Putamen (tissue), 1 donor: ENCODE measurements at places on chromosomes 7 and 10.
A peak's percentile ranks its signal among the peaks of the same experiment; 100 is the strongest.

DNA sequence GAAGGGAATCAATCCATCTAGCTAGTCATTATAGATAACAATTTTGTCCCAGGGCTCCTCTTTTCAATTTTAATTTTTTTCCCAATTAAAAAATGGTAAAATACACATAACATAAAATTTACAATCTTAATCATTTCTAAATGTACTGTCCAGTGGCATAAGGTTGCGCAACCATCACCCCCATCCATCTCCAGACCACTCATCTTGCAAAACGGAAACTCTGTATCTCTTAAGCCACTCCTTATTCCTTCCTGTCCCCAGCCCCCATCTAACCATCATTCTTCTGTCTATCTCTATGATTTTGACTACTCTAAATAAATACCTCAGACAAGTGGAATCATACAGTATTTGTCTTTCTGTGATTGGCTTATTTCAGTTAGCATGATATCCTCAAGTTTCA is 46.1 kb upstream of the RAB18 start:
- DNase-seq = no peak

DNA sequence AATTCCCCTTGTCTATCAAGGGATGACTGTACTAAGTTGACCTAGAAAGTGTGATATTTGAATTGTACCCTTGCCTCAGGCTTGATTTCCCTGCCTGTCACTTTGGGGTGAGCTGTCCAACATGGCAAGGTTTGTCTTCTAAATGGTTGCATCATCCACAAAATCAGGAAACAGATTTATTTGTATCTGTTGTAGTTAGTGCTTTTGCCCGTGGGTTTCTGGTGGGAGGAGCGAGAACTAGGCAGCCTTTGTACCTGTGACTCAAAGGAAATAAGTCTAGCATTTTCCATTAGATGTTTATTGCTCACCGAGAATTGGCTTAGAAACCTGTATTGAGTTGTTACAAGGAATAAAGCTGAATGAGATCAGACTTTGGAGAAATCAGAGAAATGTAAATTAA is 650.8 kb downstream of the LRMDA start:
- DNase-seq = no peak

DNA sequence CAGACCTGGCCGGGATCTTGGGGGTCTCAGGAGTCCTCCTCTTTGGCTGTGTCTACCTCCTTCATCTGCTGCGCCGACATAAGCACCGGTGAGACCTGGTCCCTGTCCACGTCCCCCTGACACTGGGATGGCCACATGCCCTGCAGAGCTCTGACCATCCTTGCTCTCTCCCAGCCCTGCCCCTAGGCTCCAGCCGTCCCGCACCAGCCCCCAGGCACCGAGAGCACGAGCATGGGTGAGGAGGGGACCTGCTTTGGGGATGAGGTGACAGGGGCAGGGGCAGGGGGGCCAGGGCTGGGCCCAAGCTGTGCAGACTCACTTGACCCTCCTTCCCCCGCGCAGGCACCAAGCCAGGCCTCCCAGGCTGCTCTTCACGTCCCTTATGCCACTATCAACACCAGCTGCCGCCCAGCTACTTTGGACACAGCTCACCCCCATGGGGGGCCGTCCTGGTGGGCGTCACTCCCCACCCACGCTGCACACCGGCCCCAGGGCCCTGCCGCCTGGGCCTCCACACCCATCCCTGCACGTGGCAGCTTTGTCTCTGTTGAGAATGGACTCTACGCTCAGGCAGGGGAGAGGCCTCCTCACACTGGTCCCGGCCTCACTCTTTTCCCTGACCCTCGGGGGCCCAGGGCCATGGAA is 959 bp downstream of the PVRIG start:
- DNase-seq = no peak

GRCh38 chr10:130425881-130426435 is 289.8 kb downstream of the GLRX3 start:
- DNase-seq = no peak

DNA sequence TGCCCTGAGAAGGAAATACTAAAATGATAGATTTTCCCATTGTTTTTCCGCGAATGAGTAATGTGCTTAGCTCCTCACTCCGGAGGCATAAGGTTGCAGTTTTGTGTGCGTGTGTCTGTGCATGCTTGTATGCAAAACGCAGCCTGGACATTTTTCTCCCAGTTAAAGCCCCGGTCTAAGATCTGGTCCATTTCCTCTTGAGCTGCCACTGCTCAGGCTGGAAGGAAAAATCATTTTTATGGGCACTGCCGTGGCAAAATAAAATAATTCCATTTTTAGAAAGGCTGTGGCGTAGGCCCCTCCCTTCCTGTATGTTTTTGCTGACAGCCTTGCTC is 260.6 kb downstream of the WDR37 start:
- DNase-seq = no peak

DNA sequence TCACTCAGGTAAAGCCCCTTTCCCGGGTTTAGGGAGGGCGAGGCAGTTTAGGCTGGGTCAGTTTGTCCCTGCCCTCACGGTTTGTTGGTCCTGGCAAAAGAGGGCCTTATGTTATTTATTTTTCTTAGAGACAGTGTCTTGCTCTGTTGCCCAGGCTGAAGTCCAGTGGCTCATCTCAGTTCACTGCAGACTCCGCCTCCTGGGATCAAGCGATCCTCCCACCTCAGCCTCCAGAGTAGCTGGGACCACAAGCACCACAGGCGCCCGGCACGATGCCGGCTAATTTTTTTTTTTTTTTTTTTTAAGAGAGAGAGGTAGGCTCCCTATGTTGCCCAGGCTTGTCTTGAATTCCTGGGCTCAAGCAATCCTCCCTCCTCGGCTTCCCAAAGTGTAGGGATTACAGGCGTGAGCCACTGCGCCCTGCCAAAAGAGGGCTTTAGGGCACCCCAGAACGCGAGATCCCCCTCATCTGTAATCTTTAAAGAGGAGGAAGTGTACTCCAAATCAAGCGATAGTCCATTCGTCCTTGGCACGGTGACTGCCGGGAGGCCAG is 626 bp upstream of the BMS1 start:
- peak; percentile 2 for DNase-seq

- no peak for DNase-seq
Measured at GRCh38 chr7:48099781-48100180, 10.7 kb downstream of the UPP1 start.
